ENCODE measurements at places on chromosomes 16 and 17. TPM values are rescaled to one million over a fixed set of nuclear protein-coding genes. Genes with fewer than 3 reads are reported as not detected.

GRCh38 chr16:54280751-54281150 is 5.8 kb downstream of the IRX3 start:
- DNase-seq: no peak

DNA sequence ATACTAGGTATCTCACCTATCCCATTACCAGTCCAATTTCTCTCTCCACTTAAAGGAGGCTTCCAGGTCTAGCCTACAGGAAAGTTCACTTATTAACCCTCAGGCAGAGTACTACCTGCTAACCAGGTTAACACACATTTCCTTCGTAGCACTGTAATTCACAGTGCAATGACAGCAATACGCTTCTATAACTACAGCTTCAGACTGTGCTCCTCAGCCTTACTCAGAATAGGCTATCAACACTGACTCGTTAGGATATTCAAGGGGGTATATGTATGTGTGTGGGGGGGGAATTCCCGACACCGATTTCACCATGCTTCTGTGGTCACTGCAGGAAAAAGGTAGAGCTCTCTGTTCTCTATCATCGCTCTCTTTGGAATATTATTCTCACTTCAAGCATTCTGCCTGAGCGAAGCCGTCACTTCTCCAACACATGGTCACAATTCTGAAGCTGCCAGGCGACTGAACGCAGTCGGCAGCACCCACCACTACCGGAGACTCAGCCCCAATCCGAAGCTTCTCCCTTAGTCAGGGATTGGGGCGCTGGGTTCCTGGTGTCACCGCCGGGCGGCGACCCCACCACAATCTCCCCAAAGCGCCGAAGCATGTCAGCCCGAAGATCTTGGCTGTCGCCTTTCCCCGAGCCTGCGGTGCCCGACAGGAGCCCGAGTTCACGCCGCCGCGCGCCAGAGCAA is 618 bp downstream of the GGA3 start:
- DNase-seq: no peak

IGF2BP1 gene
- 20.1 TPM for polyA plus RNA-seq

DNA sequence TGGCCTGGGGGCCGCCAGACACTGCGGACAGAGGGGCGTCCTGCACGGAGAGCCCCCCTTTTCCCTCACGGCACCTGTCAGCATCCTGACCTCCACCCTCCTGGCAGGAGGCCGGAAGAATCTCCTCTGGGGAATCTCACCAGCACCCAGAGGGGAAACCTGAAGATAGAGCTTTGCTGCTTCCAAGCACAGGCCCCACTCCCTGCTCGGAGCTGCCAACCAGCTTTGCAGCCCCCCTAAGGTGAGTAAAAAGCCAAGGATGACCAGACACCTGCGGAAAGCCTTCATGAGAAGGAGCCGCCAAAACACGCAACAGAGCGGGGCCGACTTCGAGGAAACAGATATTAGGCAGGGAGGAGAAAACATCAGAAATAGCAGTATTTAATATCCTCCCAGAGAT is 3.4 kb upstream of the RBFOX3 start:
- DNase-seq: no peak

- DNase-seq: no peak
Observed at GRCh38 chr17:38746849-38747462, 1.2 kb downstream of the PCGF2 start.

MED13 gene
- polyA plus RNA-seq: 34.2 TPM

DNA sequence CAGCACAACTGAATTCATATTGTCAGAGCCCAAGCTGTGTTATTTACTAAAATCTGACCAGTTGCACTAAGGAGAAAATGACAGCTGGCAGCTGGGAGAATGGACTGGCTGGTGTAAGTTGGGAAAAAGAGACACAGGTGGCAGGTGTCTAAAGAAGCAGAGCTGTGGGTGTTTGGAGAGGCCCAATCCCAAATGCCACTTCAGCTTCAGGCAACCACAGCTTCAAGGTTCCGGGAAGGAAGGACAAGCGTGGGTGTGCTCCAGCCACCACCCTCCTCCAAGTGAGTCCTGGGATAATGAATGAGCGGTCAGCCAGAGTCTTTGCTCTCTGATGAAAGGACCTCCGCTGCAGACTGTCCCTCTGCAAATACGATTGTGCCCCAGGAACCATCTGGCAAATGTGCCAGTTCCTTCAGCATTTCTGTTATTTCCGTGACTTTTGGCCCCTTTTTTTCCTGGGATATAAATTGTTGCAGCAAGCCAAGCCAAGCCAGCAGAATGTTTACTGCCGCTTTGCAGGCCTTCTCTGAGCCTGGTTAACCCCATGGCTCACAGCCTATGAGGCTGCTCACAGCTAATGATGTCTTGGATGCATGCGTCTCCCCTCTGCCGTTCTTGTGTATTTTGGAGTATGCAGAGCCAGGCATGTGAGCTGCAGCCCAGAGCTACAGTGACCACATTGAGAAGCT is 9.5 kb upstream of the RHBDL3 start:
- no peak for DNase-seq

DNA sequence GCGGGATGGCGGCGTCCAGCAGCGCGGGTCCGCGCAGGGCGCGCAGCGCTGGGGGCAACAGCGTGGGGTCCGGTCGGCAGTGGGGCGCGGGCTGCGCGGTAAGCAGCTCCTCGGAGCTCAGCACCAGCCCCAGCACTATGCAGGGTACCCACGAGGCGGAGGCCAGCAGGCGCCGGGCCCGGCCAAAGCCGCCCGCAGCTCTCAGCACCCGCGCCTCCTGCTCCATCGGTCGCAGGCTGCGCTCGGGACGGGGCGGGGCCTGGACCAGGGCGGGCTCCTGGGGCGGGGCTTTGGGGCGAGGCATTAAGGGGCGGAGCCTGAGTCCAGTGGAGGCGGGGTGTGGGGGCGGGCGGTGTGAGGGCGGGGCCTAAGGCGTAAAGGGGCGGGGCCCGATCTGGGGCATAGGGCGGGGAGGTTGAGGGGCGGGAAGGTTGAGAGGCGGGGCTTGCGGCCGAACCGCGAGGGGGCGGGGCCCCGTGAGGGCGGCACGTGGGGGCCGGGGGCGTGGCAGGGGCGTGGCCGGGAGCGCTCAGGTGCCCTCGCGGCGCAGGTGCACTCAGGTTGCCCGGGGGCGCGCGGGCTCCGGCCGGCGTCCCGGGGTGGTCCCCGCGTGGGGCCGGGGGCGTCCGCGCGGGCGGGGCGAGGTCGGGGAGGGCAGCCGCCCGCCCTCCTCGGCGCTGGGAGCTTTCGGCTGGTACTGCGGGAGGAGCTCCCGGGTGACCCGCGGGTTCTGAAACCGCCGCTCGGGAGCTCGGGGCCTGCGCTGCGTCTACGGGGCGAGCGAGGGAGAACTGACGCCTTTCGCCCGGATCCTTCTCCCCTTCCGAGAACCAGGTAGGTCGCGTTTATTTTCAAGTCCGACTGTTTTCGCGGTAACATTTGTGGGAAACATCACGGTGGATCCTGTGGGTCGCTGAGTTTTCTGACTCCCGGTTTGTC is 1.4 kb upstream of the SLC22A31 start:
- DNase-seq: no peak

SCN4A gene
- 13.9 TPM for polyA plus RNA-seq

GRCh38 chr17:69179227-69179952 is 37.7 kb upstream of the ABCA6 start:
- no peak for DNase-seq

DNA sequence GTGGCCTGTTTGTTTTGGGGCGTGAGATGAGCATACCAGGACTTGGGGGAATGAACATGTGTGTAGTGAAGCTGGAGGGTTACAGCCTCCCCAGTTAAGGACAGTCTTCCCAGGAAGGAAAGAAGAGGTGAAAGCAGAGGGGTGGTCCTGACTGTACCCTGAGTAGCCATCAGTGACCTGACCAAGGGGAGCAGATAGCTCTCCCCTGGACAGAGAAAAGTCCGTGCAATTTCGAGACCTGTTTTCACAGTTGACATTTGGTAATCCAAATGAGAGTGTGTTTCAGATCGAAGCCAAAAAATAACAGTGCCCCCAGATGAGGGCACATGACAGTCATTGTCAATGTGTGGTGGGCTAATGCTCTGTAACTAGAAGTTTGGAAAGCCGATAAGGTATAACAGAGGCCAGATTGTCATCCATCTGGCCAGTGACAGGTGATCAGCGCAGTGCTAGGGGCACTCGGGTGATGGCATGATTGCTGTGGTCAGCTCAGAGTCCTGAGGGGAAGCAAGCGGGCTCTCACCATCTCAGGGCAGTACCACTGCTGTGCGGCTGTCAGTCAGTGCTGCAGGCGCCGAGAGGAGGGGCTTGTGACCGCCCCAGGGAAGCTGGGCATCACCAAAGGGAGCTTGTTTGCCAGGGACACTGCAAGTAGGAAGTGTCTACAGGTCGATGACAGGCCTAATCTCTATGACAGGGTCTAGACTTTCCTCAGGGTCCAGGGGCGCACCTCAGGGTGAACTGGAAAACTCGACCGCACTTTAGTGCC is 1.1 kb upstream of the NME2 start:
- no peak for DNase-seq

- DNase-seq: no peak
Observed at GRCh38 chr17:7389924-7390910, 4.1 kb downstream of the PLSCR3 start.

DNA sequence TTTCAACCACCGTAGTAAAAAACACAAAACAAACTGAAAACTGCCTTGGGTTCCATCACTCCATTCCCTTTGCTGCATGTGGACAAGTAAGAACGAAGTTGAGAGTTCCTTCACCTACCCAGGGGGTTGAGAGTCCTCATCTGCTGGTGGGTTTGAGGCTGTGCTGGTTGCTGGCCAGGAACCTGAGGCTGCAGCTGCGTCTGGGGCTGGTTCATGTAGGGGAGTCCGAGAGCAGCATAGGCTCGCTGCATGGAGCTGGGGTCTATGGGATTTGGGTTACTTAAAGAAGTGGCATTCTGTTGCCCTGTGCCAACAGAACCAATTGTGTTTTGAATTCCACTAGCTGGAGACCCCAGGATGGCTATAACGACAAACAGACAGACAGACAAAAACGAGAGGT is 65.2 kb upstream of the TRAP1 start:
- no peak for DNase-seq

DNA sequence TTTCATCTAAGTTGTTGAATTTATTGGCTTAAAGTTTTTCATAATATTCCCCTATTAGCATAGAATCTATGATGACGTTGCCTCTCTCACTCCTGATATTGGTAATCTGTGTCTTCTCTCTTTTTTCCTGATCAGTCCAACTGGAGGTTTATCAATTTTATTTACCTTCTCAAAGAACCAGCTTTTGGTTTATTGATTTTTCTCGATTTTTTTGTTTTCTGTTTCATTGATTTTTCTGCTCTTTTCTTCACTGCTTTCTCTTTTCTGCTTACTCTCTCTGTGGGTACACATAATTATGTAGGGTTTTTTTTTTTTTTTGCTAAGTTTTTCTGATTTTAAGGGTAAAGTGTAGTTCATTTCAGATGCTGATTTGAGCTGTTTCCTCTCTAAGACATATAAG is 29.7 kb downstream of the MRTFB start:
- no peak for DNase-seq

DNA sequence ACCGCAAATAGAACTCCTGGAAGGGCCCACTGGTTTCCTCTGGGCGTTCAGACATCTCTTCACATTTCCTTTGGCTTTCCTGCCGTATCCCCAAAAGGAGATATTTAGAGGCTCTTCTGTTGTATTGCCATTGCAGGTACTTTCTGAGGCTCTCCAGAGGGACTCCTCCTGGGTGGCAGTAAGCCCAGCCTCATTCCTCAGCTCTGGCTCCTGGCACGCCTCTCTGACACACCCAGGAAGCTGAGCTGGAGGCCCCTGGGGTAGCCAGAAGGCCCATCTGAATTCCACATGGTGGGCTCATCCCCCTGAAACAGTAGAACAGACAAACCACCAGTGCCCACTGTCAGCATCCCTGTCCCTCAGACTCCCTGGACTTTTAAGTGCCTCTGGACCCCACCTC is 206.7 kb downstream of the PARN start:
- DNase-seq: no peak

DNA sequence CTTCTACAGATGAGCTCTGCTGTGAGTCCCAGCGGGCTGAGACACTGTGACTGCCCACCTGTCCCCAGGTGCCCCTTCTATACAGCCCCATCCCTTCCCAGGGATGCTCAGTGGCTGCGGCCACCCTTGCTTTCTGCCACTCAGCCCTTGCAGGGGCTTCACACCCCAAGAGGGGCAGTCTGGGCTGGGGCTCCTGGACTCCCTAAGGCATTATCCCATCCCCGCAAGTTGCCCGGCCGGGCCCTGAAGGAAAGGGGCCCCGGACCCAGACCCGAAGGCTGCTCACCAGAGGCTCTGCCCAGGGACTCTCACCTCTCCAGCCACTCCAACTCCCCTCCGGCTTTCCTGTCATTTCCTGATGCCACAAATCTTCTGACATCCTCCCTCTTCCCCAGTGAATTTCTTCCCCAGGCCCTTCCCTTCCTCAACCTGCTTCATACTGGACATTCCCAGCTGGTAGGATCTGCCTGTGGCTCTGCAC is 88.5 kb upstream of the TOB1 start:
- no peak for DNase-seq

DBNDD1 gene
- 7.2 TPM for polyA plus RNA-seq

- DNase-seq: no peak
Observed at GRCh38 chr16:1818873-1819525, 7.6 kb downstream of the HAGH start.

GRCh38 chr16:61432421-61432820 is 603.8 kb downstream of the CDH8 start:
- DNase-seq: no peak

SLC6A2 gene
- 3.0 TPM for polyA plus RNA-seq

DNA sequence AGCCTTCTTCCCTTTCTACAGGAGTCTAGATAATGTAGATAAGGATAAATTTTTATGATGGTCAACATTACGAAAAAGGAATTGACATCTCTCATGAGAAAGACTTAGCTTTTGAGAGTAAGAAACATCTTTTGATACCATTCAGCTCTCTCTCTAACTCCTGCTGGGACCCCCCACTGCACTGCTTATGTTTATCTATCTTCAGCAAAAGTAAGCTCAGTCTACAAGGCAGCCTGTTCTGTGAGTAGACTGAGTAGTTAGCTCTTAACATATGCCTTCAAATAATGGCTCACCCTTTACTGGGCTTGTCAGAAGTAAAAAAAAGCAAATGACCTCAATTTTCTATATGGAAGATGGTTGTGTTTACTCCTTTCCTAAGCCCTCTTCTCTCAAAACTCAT is 372.2 kb upstream of the CDH11 start:
- no peak for DNase-seq

DNA sequence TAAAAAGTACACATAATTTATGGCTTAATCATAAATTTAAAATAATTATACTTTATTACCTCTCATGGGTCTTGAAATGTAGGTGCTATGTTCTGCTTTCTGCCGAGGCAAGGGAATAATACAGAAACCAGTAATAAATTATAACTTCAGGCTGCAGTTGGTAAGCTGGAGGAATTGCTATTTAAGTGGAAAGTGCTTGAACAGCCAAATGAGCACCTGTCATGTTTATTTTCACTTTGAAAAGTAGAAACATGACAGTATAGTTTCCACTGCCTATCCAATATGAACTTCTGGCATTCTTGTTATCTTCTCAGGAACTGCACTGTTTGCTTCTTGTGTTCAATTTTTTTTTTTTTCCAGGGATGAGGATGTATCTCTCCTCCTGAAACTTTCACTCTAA is 146.0 kb downstream of the FTO start:
- DNase-seq: no peak

SMPD3 gene
- polyA plus RNA-seq: not detected
